HFF-Myc (cell line): ENCODE measurements at places on chromosomes 1 and 21.
A peak's percentile ranks its signal among the peaks of the same experiment; 100 is the strongest.

DNA sequence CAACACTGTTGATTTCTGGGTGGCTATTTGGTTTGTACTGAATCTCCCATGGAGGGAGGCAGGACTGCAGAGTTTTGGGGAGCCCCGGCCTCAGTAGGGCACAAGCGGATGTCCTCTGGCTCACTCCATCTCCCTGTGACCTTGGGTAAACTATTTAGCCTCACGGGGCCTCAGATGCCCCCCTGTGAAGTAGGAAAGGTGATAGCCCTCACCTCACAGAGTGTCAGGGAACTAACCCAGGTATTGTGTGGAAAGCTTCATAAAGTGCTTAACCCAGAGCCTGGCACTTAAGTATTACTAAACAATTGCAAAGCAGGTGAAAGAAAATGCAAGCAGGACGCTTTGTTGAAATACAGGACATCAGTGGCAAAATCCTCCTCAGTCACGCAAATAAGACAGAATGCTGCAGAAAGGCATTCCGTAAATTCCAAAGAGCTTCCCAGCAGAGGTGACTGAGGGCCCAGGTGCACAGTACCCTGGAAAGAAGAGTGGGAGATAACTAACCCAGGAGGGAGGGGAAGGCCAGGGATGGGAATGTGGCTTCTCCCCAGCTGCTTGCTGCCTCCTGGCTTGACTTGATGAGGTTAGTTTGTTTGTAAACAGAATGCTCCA is 436.3 kb downstream of the PRDM2 start:
- no peak for DNase-seq

GRCh38 chr21:34131586-34131985 is 58.2 kb downstream of the MRPS6 start:
- no peak for DNase-seq

DNA sequence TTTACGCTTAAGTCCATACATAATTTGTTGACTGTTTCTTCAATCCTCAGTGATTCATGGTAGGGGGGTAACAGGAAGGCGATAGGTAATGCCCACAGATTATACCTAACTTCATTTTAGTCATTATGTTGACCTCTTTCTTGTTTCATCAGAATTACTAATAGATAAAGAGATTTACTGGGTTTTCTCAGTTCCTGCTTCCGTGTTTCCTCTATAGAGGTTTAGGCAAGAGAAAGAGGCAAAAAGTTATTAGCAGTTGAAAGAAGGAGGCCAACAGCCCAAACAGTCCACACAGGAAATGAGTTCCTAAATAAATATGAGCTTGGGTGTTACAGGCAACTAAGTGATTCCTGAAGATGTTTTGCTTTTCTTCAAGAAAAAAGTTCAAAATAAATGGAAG is 17.9 kb upstream of the CLCA1 start:
- no peak for DNase-seq

DNA sequence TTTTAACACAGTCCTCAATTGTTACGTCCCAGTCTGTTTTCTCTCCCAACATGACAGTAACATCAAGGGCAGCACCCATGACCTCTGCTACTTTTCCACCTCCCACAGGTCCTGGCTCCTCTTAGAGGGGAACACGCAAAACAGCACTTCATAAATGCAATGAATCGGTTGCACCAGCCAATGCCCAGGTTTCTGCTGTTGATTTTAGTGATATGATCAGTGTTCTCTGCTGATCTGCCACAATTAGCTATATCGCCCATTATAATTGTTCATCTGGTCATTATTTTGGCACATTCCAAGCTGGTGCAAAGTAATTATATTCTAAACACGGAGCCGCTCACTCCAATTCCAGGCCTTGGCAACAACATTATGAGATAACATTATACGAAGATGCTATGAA is 184.5 kb downstream of the KCNH1 start:
- no peak for DNase-seq

DNA sequence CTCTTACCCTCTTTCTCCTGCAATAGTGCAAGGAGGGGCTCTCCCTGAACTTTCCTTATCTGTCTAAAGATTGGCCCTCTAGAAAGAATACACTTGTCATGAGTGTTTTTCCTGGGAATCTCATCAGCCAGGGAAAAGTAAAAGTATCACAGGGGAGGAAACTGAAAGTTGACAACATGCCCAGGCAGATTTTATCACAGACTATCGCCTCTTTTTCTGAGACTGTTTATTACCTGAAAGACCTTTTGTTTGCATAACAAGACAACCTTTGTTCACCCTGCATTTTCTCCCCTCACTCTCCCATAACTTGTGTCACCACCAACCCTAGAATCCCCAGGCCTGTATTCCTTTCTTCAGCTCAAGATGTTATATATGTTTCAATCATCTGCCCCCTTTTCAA is 794.7 kb upstream of the ADAMTS5 start:
- DNase-seq, result no peak

- DNase-seq, result no peak
Measured at GRCh38 chr1:201982082-201982622, 296 bp upstream of the RNPEP start.

DNA sequence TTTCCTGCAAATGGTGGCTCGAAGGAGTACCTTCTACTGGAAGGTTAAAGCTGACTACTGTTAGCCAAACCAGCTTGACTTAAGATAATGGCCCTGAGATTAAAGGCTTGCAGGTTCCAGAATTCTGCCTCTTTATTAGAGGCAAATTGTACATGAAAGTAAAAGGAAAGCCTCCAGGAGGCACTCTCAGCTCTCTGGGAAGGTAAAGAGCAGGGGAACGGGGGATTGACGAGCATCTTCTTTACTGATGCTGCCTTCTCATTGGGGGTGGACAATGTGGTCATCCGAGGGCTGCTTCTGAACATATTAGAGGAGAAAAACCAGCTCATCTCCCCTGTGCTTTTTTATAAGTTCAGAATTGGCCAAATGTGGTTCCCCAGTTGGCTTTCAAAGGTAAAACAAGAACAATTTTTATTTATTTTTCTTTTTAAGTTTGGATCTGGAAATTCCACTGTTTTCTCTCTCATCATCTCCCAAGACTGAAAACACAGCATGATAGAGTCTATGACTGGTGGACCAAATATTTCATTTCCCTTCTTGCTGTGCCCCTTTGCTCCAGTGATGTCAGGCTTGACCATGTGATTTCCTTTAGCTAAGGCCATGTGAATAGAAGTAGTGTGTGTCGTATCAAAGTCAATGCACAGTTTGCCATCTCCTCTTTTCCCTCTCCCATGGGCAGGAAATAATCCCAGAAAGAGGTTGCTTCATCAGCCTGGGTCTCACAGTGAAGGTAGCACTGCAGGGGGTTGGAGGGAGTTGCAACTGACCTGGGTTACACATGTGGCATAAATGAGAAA is 292.7 kb downstream of the PRDM2 start:
- no peak for DNase-seq

- DNase-seq, result peak; percentile 16
Measured at GRCh38 chr1:83583351-83584014, 415.4 kb downstream of the TTLL7 start.

- DNase-seq, result no peak
Measured at GRCh38 chr1:10591010-10591409, 116.3 kb downstream of the PEX14 start.

GRCh38 chr1:57927003-57927402 is 503.1 kb upstream of the DAB1 start:
- no peak for DNase-seq

DNA sequence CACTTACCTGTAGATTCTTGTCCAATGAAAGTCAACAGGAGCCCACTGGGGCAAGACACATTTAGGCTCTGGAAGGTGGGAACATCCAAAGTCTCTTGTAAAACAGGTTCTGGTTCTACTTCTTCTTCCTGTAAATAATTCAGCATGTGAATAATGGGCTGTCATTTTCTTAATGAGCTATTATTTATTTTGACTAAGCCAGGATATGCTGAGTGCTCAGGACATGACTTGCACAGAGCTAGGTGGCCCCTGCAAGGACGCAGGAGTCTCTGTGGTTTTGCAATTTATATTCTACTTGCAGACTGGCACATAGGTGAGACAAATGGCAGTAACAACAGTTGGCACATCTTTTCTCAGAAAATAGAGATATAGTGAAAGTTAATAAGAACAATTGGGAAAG is 98.7 kb downstream of the WDR3 start:
- DNase-seq, result no peak

DNA sequence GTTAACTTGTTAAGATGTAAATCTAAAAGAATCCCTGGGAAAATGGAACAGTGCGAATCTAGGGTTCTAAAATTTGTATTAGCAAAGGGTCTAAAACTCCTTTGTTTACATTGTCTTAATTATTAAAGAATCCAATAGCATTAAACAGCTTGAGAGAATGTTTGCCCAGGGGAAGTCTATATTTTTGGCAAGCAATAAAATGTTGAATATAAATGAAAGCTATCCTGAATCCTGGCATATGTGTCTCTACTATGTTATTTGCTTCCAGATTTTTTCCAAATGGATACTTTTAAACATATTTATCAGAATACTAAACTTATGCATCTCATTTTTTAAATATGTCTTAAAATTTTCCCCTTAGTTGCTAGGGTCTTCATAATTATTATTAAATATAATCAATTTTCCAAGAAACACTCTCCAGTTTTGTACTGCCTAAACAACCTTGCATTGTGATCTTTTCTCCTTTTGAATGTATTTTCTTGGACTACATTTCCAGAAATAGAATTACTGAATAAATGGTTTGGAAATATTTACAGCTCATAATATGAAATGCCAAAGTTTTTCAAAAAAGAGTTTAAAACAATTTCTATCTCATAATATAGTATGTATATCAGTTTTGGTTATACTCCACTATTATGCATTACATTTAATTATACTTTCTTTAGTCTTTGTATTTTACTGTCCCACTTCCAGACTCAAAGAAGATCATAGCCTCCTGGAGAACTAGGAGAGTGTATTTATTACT is 304.8 kb downstream of the USP25 start:
- no peak for DNase-seq

GRCh38 chr1:168333562-168334276 is 53.0 kb downstream of the TBX19 start:
- no peak for DNase-seq

- no peak for DNase-seq
Measured at GRCh38 chr21:21226472-21226871, 228.3 kb downstream of the NCAM2 start.

- DNase-seq, result no peak
Measured at GRCh38 chr1:57255945-57256344, 167.9 kb downstream of the DAB1 start.

- no peak for DNase-seq
Measured at GRCh38 chr1:58896246-58897183, 112.7 kb upstream of the JUN start.

GRCh38 chr1:215094381-215094780 is 11.8 kb downstream of the KCNK2 start:
- no peak for DNase-seq

DNA sequence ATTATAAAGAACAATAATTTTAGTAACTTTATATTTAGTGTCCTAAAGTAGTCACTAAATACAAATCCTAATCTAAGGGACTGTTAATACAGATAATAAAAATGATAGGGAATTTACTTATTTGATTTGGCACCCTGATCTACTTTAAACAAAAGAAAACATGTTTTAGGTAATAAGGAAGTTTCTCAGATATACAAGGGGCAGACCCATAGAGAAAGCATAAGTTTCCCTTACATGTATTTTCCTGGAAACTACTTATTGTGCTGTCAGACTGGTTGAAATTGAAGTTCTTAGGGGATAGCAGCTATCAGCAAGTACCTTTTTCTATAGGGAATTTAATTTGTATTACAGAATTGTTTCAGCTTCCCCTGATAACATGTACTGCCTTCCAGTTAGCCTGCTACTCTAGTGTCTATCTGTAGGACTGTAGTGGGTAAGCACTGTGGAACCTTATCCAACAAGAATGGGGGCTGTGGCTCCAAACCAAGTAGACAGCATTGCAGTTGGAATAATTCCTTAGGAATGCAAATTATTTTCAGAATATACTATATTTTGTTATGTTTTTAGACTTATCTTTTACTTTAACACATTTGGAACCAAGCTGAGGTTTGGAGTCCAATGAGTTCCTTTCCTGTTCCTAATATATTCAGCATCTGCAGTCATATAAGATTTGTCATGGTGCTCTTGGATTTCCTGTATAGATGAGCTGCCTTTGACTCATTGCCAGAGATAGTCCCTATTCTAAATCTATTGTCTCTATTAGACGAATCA is 14.7 kb downstream of the MSH4 start:
- DNase-seq, result no peak

DNA sequence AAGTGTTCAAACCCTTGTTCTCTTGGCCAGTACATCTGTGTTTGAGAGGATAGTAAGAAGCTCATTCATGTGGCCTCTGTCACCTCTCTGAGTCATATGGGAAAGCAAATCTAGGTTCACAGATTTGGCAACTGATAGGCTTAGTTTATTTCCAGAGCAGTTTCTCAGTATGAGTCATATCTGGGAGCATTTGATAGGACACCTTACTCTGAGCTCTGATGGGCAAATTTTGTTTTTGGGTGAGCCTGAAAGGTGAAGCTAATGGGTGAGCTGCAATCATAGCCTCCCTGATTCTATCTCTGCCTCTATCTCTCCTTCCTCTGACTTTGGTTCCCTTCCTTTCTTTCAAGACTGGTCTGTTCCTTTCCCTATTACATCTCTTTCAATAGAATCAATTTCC is 134.4 kb downstream of the S1PR1 start:
- peak; percentile 24 for DNase-seq

GRCh38 chr1:53644496-53644895 is 94.5 kb downstream of the GLIS1 start:
- DNase-seq, result no peak

DNA sequence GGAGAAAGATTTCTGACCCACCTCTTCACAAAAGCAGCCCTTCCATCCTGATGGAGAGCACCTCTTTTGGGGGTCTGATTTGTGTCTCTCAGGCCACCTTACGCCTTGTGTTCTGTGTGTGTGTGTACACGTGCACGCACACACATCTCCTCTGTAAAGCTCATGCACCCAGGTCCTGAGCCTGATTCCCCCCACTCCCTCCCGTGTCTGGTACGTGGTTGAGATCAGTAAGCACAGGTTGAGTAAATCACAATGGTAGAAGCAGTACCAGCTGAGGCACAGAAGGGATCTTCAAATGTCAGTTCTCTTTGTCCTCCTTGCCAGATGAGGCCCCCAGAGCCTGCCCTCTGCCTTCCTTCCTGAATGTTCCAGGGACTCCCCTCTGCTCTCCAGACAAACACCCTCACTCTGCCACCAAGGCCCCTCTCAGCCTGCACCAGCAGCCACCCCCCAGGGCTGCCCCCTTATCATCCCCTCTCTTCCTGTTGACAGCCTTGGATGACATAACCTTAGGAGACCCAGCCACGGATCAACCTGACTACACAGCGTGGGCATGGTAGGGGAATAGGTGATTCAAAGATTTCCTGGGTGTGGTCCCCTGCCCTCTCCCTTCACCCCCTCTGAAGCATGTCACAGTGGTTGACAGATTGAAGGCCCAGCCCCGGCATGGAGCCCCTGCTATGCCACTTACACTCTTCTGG is 112.8 kb downstream of the HIVEP3 start:
- DNase-seq, result no peak

GRCh38 chr1:113976609-113977278 is 2.5 kb upstream of the OLFML3 start:
- no peak for DNase-seq

- DNase-seq, result no peak
Measured at GRCh38 chr1:95067568-95067967, 5.2 kb downstream of the ALG14 start.

GRCh38 chr1:20893931-20894330 is 106.8 kb upstream of the HP1BP3 start:
- no peak for DNase-seq
